ENCODE measurements at places on chromosomes 13 and 19.

DNA sequence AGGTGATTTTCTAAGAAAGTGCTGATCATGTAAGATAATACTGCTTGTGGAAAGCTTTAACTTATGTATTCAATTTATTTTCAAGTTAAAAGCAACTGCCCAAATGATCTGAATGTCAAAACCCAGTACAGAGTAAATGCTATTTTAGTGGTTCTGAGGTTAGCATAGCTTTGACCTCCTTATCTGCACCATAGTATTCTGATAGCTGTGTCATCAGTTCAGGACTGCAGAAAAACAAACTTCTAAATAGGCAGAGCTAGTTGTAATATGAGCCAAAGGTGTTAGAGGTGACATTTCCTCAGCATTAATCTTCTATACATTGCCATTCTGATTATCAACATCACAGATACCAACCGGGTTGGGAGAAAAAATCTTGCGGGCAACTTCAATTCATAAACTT is 758.7 kb downstream of the SLITRK5 start:
- DNase-seq, result no peak

GRCh38 chr19:9947441-9947840 is 11.1 kb upstream of the OLFM2 start:
- no peak for DNase-seq

DNA sequence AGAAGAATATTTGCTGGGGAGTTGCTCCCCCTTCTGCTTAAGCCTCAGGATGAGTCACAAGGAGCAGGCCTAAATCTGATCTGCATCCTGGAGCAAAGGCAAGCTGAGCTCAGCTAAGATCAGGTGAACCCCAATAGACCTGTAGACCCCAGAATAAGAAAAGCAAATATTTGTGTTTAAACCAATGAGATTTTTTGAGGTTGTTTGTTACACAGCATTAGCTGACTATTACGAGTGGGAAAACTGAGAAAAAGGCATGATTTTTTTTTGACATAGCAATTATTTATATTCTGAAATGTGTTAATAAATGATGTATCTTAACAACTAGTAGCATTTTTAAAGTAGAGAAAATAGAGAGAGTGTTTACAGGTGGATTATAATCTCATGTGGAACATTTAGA is 45.1 kb downstream of the ADGRE3 start:
- DNase-seq, result no peak

DNA sequence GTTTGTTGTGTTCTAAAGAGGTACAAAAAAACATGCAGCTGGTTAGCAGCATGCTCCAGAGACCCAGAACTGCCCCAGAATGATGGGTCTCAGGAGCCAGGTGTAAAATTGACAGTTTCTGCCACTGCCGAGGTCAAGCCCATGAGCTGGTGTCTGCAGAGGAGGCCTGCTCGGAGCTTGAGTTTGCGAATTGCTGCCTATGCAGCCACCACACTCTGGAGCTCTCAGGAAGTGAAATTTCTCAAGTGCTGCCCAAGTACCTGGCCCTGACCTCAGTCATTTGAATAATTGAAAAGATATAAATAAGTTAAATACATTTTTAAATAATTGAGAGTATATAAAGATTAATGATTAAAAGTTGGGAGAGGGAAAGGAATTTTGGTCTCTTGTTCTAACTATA is 66.4 kb downstream of the ZAR1L start:
- no peak for DNase-seq

Data from kidney tubule cell (primary cell).